Vagina (tissue), 2 donors: ENCODE measurements at places on chromosomes 7 and 10. TPM values are rescaled to one million over a fixed set of nuclear protein-coding genes. Genes with fewer than 3 reads are reported as not detected.

DNA sequence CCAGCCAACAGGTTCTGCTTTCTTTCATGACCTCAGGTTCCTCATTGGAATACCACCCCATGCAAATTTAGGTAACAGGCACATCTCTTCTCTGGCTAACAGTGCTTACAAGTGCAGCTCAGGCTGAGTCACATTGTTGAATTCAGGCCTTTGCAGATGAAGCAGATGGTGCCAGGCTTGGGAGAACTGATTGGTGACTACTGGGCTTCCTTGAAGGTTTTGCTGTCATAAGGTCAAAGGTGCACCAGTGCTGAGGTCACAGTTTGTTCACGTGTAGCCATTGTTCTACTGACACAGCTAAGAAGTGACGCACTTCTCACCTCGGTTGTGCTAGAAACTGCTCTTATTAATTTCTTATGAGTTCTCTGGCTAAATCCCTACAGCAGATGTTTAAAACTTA, 128.6 kb upstream of the BMPER start:
- no peak overlapping the region for H3K4me3 ChIP-seq
- H3K27ac ChIP-seq: no peak overlapping the region
- no peak for DNase-seq
- H3K27me3 ChIP-seq: no peaks in the 10 kb centered on the region
- H3K36me3 ChIP-seq: no peaks in the 10 kb centered on the region

GRCh38 chr7:121079425-121080169, 91.1 kb downstream of the CPED1 start:
- no peaks in the 10 kb centered on the region for H3K27me3 ChIP-seq
- no peak overlapping the region for H3K27ac ChIP-seq
- no peak for DNase-seq
- no peak overlapping the region for H3K4me3 ChIP-seq

DNA sequence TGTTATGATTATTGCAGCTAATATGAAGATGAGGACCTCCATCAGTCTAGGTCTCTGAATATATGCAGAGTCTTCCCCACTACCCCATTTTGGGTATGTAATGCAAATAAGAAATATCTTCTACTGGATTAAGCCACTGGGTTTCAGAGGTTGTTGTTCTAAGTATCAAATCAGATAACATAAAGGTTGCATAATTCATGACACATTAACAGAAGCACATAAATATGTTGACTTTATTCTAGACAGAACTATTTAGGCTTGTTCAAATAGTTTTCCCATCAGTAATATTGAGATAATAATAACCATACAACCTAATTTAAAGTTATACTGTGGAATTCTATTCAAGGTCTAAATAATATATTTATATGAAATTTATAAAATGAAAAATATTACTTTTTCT, 157.1 kb downstream of the ETV1 start:
- DNase-seq: no peak
- H3K36me3 ChIP-seq: no peaks in the 10 kb centered on the region
- H3K4me1 ChIP-seq: no peaks in the 10 kb centered on the region

DNA sequence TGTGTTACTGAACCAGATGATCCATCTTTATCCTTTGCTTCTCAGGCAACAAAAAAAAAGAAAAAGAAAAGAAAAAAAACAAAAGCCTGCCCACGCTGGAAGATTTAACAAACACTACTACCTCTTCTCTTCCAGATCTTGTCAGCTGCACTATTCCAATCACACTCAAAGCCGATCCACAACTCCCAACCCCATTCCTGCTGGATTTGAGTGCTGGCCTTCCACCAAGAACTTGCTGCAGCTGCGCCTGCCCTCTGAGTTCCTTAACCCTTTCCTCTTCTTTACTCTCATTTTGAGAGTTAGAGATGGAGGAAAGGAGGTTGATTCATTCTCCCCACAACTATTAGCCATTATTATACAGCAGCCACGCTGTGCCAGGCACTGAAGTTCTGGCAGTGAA, 16.0 kb upstream of the ITGA8 start:
- no peaks in the 10 kb centered on the region for H3K36me3 ChIP-seq
- no peak for DNase-seq
- no peak overlapping the region for H3K4me3 ChIP-seq
- H3K27ac ChIP-seq: no peak overlapping the region

- no peak for DNase-seq
- H3K4me3 ChIP-seq: no peak overlapping the region
- no peaks in the 10 kb centered on the region for H3K36me3 ChIP-seq
- H3K4me1 ChIP-seq: peaks cover 24% of the 10 kb centered on the region
Measured at GRCh38 chr10:77531441-77532001, 106.1 kb downstream of the KCNMA1 start.

DNA sequence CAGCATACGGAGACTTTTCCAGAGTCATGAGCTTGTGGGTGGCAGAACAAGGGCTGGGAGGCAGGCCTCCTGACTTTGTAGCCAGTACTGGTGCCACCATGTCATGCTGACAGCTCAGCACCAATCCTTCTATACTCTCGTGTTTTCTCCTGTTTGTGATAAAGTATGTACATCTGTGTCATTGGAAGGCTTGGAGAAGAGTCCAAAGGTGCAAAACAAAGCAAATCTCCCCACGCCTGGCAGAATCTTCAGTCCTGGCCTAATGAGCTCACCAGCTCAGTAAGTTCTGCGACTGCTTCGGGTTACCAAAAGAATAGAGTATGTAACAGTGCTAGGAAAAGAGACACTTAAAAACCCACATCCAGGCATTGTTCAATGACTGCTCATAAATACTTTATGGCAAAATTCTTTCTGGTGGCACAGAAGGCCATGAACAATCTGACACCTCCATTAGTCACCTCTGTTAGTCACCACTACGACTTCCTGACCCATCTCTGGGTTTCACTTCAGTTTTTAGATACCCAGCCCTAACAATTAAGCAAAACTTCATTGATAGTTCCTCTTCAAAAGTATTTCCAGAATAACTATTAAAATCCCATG, 24.5 kb downstream of the STEAP1 start:
- no peaks in the 10 kb centered on the region for H3K27me3 ChIP-seq
- no peak overlapping the region for H3K27ac ChIP-seq
- H3K4me1 ChIP-seq: no peaks in the 10 kb centered on the region
- H3K4me3 ChIP-seq: no peak overlapping the region
- no peaks in the 10 kb centered on the region for H3K36me3 ChIP-seq

Gene TFEC
- 4.7 TPM for total RNA-seq

DNA sequence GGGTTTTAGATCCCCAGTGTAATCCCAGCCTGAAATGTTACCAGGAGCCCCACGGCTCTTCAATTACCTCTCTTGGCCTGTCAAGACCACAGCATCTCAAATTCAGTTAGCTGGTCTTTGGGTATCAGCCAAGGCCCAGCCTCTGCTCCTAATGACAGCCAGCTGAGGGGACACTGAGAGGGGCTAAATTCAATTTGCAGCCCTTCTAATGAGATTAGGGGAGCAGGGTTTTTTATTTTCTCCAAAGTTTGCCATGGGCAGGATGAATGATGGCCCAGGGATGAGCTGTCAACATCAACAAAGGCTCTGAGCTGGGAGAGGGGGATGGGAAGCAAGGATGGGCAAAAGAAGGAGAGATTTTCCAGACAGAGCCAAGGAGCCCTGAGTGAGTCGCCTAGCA, 116.8 kb upstream of the TBX20 start:
- H3K36me3 ChIP-seq: no peaks in the 10 kb centered on the region
- H3K27ac ChIP-seq: no peak overlapping the region
- H3K27me3 ChIP-seq: no peaks in the 10 kb centered on the region
- DNase-seq: no peak
- H3K4me3 ChIP-seq: no peak overlapping the region

DNA sequence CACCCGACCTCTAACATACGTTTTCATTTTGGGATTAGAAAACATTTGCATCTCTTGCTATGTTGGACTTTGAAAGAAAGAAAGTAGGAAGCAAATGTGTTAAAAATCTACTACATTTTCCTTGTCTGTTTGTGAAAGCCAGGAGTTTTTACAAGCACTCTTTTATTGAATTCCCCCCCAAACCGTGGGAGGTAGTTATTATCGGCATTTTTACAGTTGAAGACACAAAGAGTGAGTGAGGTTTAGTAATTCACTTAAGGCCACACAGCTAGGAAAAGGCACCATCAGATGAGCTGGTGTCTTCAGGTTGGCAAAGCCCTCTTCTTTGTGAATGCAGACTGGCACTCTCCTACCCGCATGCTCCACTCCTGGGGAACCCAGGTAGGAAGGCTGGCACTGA, 23.5 kb upstream of the SFMBT2 start:
- DNase-seq: no peak
- H3K27ac ChIP-seq: no peak overlapping the region
- no peak overlapping the region for H3K4me3 ChIP-seq
- H3K27me3 ChIP-seq: no peaks in the 10 kb centered on the region

DNA sequence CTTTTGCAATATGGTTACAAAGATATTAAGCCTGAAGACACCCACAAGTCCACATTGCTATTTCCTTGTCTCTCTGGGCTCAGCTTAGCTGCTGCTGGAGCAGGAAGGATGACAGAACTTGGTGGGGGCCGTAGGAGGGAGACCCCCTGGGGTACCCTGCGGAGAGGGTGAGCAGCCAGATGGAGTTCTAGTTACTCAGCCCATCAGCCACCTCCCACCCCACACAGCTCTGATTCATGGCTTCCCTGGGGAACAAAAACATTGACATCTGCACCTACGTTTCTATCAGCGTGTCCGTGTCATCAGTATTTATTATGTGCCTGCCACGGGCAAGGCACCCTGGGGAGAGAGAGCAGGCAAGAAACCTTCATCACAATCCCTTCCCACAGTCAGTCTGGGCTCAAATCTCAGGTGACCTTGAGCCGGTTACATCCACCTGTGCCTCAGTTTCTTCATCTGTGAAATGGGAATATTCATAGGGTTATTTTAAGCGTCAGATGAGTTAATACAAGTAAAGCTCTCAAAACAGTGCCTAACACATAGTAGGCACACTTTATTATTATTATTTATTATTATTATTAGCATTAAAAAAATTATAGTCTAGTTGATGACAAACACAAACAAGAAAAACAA, 131.5 kb downstream of the C10orf105 start:
- H3K27ac ChIP-seq: no peak overlapping the region
- DNase-seq: no peak
- no peak overlapping the region for H3K4me3 ChIP-seq
- H3K27me3 ChIP-seq: no peaks in the 10 kb centered on the region

Gene PAPOLB
- total RNA-seq: not detected

Gene RAPGEF5
- 68.0 TPM for total RNA-seq

Gene BAIAP2L1
- 17.2 TPM for total RNA-seq

- DNase-seq: no peak
- no peaks in the 10 kb centered on the region for H3K36me3 ChIP-seq
- no peaks in the 10 kb centered on the region for H3K27me3 ChIP-seq
- H3K4me3 ChIP-seq: no peak overlapping the region
- H3K27ac ChIP-seq: no peak overlapping the region
Measured at GRCh38 chr10:97215619-97216260, 30.0 kb upstream of the SLIT1 start.

DNA sequence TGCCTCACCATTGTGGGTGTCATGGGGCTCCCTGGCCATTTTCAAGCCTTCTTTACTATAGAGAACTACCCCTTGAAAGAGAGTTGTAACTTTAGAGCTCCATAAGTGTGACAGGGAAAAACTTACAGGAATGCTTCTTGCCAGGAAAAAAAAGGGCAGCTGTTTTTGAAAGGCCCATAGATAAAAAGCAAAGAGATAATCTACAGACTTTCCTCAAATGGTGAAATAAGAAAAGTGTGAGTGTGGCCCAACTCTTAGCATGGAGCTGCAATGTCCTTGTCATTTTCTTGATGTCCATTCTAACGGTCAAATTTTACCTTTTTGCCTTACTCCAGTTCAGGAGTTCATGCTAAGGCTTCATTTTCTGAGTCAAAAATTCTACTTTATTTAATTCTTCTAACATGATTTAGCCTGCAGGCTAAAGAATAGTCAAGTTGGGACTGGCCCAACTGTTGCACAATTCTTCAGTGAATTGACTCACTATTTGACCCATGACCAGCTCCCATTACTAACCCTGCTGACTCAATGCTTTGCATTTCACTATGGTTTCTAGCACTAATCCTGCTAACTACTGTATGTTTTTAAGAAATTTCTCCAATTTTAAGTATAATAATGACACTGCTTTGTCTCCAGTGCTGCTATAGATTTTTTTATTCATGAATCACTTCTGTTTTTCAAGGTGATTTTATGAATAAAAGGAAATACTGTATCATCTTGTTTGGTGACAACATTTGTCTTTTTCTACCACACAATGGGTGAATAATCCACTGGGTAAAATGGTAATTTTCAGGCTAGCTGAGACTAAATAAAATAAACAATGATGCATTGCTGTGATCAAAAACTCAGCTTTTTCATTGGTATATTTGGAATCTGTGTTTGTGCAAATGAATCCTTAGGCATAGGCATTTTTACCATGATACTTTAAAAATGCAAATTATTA, 41.4 kb upstream of the SGCE start:
- no peaks in the 10 kb centered on the region for H3K36me3 ChIP-seq
- H3K27ac ChIP-seq: peak overlapping the region; percentile 23
- DNase-seq: no peak
- no peak overlapping the region for H3K4me3 ChIP-seq
- H3K27me3 ChIP-seq: no peaks in the 10 kb centered on the region
- H3K4me1 ChIP-seq: peaks cover 23% of the 10 kb centered on the region

Gene PRSS37
- not detected for total RNA-seq

Gene PLEKHS1
- total RNA-seq: not detected

Gene GPER1
- 8.3 TPM for total RNA-seq

Gene CPA2
- not detected for total RNA-seq

Gene CFAP58
- total RNA-seq: 0.49 TPM

Gene CFTR
- total RNA-seq: not detected

- H3K27ac ChIP-seq: no peak overlapping the region
- no peak for DNase-seq
- no peak overlapping the region for H3K4me3 ChIP-seq
- H3K4me1 ChIP-seq: no peaks in the 10 kb centered on the region
Measured at GRCh38 chr10:77643795-77644468, 6.3 kb upstream of the KCNMA1 start.

Gene GPR15LG
- 98.0 TPM for total RNA-seq

GRCh38 chr7:24697416-24697815, 59.8 kb downstream of the GSDME start:
- no peaks in the 10 kb centered on the region for H3K27me3 ChIP-seq
- no peak for DNase-seq
- no peaks in the 10 kb centered on the region for H3K36me3 ChIP-seq
- H3K4me1 ChIP-seq: no peaks in the 10 kb centered on the region
- no peak overlapping the region for H3K4me3 ChIP-seq
- H3K27ac ChIP-seq: no peak overlapping the region

Gene IFIT1B
- total RNA-seq: not detected

DNA sequence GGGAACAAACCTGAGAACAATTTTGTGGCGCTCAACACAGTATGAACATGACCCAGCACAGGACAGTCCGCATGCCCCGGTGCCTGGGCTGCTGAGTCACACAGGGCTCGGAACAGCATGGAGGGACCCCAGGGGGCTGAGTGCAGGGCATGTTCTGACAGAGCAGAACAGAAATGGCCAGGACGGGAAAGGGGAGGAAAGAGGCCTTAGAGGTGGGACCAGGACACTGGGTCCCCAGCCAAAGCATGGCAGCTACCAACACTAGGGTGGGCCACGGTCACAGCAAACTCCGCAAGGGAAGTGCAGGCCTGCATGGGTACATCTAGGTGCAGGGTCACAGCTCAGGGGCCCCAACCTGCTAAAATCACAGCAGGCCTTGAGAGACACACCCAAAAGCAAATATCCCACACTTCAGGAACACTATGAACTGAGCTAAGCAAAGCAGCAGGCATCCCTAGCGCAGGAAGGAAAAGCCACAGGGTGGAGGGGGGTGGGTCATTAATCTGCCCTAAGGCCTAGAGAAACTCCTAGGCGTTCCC, 5.6 kb downstream of the IMPDH1 start:
- no peaks in the 10 kb centered on the region for H3K27me3 ChIP-seq
- peaks cover 23% of the 10 kb centered on the region for H3K36me3 ChIP-seq
- no peak overlapping the region for H3K27ac ChIP-seq
- H3K4me1 ChIP-seq: peaks cover 52% of the 10 kb centered on the region
- DNase-seq: no peak
- peak overlapping the region; percentile 96 for H3K4me3 ChIP-seq

Gene PAPSS2
- 12.3 TPM for total RNA-seq
